Stimulated activated naive CD4-positive, alpha-beta T cell treated with Interleukin-2 at 50 U/mL for 16 hours (primary cell): ENCODE measurements at places on chromosomes 3 and 15.

- no peak for DNase-seq
Observed at GRCh38 chr15:74763416-74763815, 14.8 kb downstream of the CYP1A2 start.

DNA sequence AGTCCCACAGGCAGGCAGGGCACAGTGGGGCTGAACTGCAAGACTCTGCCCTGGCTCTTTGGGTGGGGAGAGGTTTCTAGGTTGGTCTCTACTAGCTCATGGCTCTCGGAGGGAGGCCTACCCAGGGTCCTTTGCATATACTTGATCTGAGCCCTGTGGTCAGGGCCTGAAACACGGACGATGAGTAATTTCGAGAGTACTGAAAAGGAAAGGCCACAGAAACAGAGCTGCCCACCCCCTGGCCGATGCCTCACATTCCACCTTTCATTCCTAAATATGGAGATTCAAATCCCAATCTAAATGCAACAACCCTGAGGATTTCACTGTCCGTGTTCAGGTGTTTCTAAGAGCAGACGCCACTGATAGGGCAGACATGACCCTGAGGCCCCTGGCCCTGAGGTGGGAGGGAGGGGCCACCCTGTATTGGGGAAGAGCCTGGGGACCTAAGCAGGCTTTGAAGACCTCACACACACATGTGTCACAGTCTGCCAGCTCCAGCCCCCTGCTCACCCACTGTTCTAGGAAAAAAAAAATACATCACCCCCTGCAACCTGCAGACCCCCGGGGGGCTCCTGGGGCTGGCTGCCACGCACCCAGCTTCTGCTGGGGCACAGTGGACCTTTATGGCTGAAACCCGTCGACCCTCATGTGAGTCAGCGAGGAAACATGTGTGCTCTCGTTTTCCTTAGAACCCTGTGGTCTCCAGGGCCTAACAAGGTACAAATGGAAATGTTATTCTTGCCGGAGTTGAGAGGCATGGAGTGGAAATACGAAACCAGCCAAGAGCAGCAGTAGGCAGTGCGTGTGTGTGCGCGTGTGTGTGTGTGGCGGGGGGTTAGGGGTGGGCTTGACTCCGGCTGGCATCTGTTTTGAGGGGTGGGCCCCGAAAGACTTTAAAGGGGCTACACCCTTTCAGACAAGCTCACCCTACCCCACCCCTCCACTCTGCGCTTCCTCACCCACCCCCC is 112.7 kb downstream of the CHSY1 start:
- DNase-seq: no peak

DNA sequence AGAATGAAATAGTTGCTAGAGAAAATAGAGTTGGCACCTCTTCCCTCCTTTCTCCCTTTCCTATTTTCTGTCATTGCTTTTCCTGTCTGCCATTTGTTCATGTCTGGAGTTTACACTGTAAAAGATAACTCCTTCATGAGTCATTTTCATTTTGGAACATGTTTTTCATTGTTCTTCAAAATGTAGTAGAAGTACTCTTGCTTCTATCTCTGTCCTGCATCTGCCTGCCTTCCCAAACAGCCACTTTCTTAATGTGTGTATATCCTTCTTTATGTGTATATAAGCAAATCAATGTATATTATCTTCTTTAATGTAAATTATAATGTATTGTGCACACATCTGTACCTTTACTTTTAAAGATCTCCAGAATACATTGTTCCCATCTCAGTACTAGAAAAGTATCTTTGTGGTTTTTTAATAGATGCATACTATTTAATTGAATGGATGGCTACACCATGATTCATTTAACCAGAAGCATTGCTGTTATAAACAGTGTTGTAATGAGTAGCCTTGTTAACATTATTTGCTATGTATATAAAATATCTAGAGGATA is 41.1 kb downstream of the TSC22D2 start:
- DNase-seq: no peak

- DNase-seq: no peak
Observed at GRCh38 chr15:45442507-45443135, 64.3 kb upstream of the GATM start.

- DNase-seq: no peak
Observed at GRCh38 chr15:25787855-25788520, 75.1 kb downstream of the ATP10A start.

DNA sequence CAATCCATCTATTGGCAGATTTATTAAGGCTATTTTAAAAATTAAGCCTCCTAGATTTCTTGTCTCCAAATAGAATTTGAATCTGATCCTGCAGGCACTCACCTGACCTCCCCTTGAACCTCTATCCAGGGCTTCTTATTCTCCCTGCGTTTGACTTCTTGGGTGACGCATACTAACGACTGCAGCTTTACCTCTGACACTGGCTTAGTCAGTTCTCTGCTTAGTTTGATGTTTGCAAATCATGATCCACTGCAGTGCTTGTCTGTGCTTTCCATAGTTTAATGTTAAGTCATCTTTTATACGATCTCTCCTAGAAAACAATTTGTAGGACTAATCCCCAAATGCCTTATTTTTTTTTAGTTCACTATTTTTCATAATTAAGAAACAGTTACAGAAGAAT is 233.1 kb downstream of the ROBO1 start:
- no peak for DNase-seq

GRCh38 chr3:151903501-151903991 is 30.1 kb downstream of the SUCNR1 start:
- DNase-seq: no peak

DNA sequence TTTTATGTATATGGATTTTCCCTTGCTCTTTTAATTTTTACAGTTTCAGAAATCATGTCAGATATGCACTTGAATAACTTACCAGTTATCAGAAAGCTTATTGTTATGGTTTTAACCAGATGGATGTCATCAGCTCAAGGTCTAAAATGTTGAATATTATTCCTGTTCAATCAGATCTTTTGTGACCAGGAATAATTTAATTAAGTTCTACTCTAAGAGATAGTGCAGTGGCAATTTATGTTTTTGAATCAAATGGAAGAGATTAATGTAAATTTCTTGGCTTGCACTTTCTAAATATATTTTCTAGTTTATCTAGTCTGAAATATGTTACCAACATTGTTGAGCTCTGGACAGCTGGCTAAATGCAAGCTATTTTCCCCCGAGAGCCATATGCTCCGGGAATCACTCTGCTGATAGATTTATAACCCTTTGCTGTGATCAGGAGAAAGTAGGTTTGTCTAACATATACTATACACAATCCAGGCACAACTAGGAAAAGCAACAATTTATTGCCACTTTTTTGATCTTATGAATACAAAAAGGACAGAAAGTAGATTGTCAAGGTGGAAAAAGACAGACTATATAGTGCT is 76.8 kb upstream of the CD96 start:
- no peak for DNase-seq

GRCh38 chr15:72934921-72935320 is 117.3 kb upstream of the NEO1 start:
- DNase-seq: no peak
